Left lung (tissue), 14 donors: ENCODE measurements at places on chromosomes 4 and X. TPM values are rescaled to one million over a fixed set of nuclear protein-coding genes. Genes with fewer than 3 reads are reported as not detected.

The IL13RA2 gene
- 0.43 TPM for polyA plus RNA-seq

The SLC25A5 gene
- 199 TPM for polyA plus RNA-seq

The ADGRL3 gene
- polyA plus RNA-seq = 21.3 TPM

The KDR gene
- 105 TPM for polyA plus RNA-seq

The HNRNPD gene
- polyA plus RNA-seq = 614 TPM

The RAB9B gene
- 2.8 TPM for polyA plus RNA-seq

DNA sequence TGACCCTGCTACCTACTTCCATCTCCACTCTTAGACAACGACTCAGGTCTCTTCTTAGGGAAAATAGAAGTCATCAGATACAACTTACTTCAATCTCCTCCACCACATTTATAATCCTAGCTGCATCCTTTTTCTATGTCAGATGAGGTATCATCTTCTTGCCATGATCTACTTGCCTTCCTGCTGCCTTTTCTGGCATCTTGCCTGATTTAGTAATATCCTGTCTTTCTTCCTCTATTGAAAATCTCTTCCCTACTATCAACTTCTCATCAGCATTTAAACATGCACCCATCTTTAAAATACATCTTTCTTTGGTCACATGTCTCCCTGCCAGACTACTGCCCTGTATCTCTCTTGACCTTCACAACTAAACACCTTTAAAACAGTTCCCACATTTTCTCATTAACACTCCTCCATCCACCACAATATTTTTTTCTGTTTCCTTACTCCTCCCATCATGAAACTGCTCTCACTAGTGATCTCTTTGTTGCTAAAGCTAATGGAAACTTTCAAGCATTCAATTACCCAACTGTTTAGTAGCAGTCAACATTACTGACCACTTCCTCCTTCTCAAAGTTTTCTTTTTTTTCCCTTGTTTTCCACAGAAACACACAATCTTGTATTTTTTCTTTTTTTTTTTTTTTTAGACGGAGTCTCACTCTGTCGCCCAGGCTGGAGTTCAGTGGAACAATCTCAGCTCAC, 100.8 kb upstream of the CXorf66 start:
- DNase-seq = no peak

- DNase-seq = no peak
Measured at GRCh38 chr4:128168701-128169100, 107.6 kb downstream of the LARP1B start.

GRCh38 chr4:2462992-2463762, 5.7 kb upstream of the RNF4 start:
- no peak for DNase-seq

DNA sequence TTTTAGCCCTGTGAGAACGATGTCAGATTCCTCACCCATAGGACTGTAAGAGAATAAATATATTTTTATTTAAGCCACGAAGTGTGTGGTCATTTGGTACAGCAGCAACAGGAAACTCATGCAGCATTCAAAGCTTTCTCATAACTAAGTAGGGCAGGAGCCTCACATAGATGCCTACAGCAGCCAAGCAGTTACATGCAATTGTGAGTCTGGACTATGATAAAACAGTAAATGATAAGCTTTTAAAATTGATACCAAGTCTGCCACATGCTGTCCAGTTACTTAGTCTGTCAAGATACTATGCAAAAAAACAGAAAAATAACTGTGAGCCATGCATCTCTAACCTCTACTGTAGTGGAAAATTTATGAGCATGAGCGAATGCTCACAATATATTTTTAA, 359.6 kb downstream of the HS3ST1 start:
- DNase-seq = no peak

GRCh38 chrX:152600853-152601633, 36.7 kb upstream of the GABRQ start:
- DNase-seq = no peak

- no peak for DNase-seq
Measured at GRCh38 chrX:39796856-39797255, 300.9 kb downstream of the BCOR start.

- no peak for DNase-seq
Measured at GRCh38 chr4:77538574-77539157, 67.0 kb upstream of the CXCL13 start.
